ENCODE measurements at places on chromosomes 1 and 21. TPM values are rescaled to one million over a fixed set of nuclear protein-coding genes. Genes with fewer than 3 reads are reported as not detected.

TRPM2 gene
- total RNA-seq, result 2.7 TPM

DNA sequence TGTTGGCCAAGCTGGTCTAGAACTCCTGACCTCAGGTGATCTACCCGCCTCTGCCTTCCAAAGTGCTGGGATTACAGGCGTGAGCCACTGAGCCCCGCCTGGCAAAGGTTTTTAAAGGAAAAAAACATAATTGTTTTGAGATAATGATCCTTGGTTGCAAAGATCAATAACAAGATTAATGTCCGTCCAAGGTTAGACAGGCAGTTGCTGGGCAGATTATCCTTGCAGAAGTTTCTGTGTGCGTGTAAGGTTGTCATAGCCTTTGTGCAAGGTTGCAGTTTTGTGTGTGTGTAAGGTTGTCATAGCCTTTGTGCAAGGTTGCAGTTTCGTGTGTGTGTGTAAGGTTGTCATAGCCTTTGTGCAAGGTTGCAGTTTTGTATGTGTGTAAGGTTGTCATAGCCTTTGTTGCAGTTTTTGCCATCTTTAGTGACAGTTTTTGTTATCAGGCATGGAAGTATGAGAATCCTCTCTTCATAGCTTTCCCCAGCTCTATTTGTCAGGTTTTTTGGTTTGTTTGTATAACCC, 3.6 kb downstream of the YBEY start:
- DNase-seq, result no peak

GRCh38 chr1:169107603-169108208, 1.2 kb downstream of the ATP1B1 start:
- DNase-seq, result no peak

PWP2 gene
- total RNA-seq, result 8.1 TPM

IQCC gene
- 0.81 TPM for total RNA-seq

MTARC2 gene
- 27.4 TPM for total RNA-seq

ASPM gene
- 0.35 TPM for total RNA-seq

GRCh38 chr1:75794382-75794781, 2.3 kb upstream of the MSH4 start:
- DNase-seq, result no peak

- no peak for DNase-seq
These were observed 10.2 kb upstream of the CAMK2N1 start for GRCh38 chr1:20496241-20496661.

DNA sequence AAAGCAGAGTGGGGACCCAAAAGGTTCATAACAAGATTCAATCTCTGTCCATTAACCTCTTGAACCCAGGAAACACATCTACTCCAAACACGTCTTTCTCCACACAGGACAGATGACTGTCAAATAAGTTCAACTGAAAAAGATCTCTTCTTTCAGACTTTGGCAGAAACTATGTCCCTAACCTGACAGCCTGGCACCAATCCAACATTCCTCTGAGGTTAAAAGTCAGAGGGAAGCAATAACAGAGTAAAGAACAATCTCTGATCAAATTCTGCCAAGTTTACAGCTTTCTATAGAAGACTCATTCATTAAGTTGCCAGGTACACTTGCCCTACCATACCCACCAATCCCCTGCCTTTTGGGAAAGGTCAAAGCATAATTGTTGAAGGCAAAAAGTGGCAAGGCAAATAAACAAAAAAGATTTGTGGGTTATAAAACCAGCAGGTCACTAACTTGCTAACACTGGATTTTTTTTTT, 31.9 kb downstream of the OTUD7B start:
- no peak for DNase-seq

- DNase-seq, result no peak
These were observed 605 bp downstream of the RGS4 start for GRCh38 chr1:163069655-163070277.

PGLYRP4 gene
- total RNA-seq, result not detected

GRCh38 chr1:118023199-118023598, 93.7 kb downstream of the WDR3 start:
- no peak for DNase-seq
